ENCODE measurements at places on chromosomes 16 and 17. TPM values are rescaled to one million over a fixed set of nuclear protein-coding genes. Genes with fewer than 3 reads are reported as not detected.

Gene HLF
- 2.3 TPM for polyA plus RNA-seq

Gene MYH1
- 0.27 TPM for polyA plus RNA-seq

Gene CRHR1
- 0.04 TPM for polyA plus RNA-seq

Gene DPEP3
- polyA plus RNA-seq: 0.10 TPM

Gene FAHD1
- 55.1 TPM for polyA plus RNA-seq

Gene RND2
- polyA plus RNA-seq: 0.27 TPM

Gene PRPSAP2
- 30.9 TPM for polyA plus RNA-seq

Gene NT5C3B
- 21.3 TPM for polyA plus RNA-seq

Gene NSMCE1
- polyA plus RNA-seq: 61.9 TPM

Gene SKAP1
- 8.1 TPM for polyA plus RNA-seq

Gene TMC8
- polyA plus RNA-seq: 1.3 TPM

DNA sequence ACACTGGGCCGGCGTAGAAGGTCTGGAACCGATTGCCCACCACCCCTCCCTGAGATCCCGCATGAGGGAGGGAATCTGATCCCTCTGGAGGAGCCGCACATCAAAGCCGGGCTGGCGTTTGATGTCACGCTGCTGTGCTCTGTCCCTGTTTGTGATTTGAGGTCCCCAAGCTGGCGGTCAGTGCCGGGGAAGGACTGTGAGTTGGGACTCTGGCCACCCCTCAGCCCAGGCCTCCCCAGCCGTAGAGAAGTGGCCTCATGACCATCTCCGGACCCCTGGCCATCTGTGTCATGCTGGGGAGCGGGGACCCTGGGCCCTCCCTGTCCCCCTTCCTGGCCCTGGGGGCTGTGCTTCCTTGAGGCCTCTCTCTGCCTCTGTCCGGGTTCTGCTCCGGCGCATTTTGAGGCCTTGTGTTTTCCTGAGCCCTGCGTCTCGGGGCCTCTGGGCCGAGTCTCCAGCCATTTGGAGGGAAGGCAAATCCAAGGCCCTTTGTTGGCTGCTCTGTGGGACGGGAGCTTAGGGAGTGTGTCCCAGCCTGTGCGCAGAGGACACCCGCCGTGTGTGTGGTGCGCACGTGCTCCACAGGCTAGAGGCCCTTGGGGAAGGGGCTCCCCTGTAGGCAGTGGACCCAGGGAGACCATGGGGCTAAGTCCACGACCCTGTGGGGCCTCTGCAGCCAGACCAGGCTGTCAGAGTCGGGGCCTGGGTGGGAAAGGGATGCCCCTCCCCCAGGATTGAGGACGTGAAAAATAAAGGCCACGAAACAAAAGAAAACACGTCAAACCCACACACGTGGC, 15.1 kb downstream of the ASPSCR1 start:
- no peaks in the 10 kb centered on the region for H3K36me3 ChIP-seq
- no peak overlapping the region for H3K4me3 ChIP-seq
- H3K4me1 ChIP-seq: peaks cover 4% of the 10 kb centered on the region
- no peaks in the 10 kb centered on the region for H3K27me3 ChIP-seq

- H3K27me3 ChIP-seq: no peaks in the 10 kb centered on the region
- no peaks in the 10 kb centered on the region for H3K4me1 ChIP-seq
- no peak overlapping the region for H3K27ac ChIP-seq
- DNase-seq: no peak
These were observed 14.6 kb upstream of the HSBP1 start for GRCh38 chr16:83793179-83793578.

GRCh38 chr17:67369676-67370075, 3.3 kb upstream of the PSMD12 start:
- H3K36me3 ChIP-seq: no peaks in the 10 kb centered on the region
- no peak overlapping the region for H3K27ac ChIP-seq
- H3K4me3 ChIP-seq: no peak overlapping the region

- H3K4me3 ChIP-seq: no peak overlapping the region
- H3K27me3 ChIP-seq: no peaks in the 10 kb centered on the region
- H3K36me3 ChIP-seq: no peaks in the 10 kb centered on the region
- DNase-seq: no peak
These were observed 7.5 kb downstream of the SLC5A11 start for GRCh38 chr16:24853169-24853824.

- peaks cover 93% of the 10 kb centered on the region for H3K36me3 ChIP-seq
- H3K27me3 ChIP-seq: no peaks in the 10 kb centered on the region
- no peak overlapping the region for H3K4me3 ChIP-seq
- H3K4me1 ChIP-seq: no peaks in the 10 kb centered on the region
- DNase-seq: no peak
These were observed 54.1 kb downstream of the BAHCC1 start for GRCh38 chr17:81449351-81449750.

- H3K27ac ChIP-seq: no peak overlapping the region
- DNase-seq: peak; percentile 74
- no peaks in the 10 kb centered on the region for H3K4me1 ChIP-seq
- no peak overlapping the region for H3K4me3 ChIP-seq
These were observed 59.0 kb downstream of the TANGO6 start for GRCh38 chr16:68902003-68902968.

DNA sequence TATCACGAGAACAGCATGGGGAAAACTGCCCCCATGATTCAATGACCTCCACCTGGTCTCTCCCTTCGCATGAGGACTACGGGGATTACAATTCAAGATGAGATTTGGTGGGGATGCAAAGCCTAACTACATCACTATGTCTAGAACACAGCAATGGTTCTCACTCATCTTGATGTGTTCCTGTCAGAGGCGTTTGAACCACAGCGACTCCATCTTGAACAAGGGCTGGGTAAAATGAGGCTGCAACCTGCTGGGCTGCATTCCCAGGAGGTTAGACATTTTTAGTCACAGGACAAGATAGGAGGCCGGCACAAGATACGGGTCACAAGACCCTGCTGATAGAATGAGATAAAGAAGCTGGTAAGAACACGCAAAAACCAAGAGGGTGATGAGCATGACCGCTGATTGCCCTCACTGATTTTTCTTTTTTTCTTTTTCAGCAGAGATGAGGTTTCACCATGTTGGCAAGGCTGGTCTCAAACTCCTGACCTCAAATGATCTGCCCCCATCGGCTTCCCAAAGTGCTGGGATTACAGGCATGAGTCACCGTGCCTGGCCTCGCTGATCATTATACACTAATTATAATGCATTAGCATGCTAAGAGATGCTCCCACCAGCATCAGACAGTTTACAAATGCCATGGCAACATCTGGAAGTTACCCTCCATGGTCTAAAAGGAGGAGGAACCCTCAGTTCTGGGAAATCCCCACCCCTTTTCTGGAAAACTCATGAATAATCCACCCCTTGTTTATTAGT, 3.0 kb upstream of the PPY start:
- H3K4me1 ChIP-seq: no peaks in the 10 kb centered on the region
- no peaks in the 10 kb centered on the region for H3K36me3 ChIP-seq
- DNase-seq: no peak
- H3K27me3 ChIP-seq: no peaks in the 10 kb centered on the region
- H3K27ac ChIP-seq: no peak overlapping the region

DNA sequence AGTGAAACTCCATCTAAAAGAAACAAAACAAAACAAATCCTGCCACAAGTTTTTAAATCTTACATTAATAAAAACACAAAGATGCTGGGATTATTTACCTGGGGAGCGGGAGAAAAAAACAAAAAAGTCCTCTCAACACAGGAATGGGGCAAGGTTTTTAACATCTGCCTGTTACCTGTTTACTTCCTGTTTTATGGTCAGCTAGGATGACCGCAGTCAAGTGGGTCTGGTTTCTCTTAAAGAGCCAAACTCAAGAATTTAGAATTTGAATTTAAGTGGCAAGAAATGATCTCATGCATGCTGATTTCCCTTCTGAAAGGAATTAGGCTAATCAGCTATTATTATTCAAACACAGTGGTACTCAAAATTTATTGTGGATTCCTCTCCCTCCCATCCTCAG, 39.7 kb upstream of the TBC1D3K start:
- H3K36me3 ChIP-seq: no peaks in the 10 kb centered on the region
- no peak overlapping the region for H3K4me3 ChIP-seq
- no peaks in the 10 kb centered on the region for H3K27me3 ChIP-seq
- no peak for DNase-seq

GRCh38 chr16:24855678-24856077, 9.9 kb downstream of the SLC5A11 start:
- no peaks in the 10 kb centered on the region for H3K4me1 ChIP-seq
- no peak overlapping the region for H3K4me3 ChIP-seq
- H3K36me3 ChIP-seq: no peaks in the 10 kb centered on the region
- no peaks in the 10 kb centered on the region for H3K27me3 ChIP-seq
- peak; percentile 32 for DNase-seq

- H3K36me3 ChIP-seq: no peaks in the 10 kb centered on the region
- peak overlapping the region; percentile 84 for H3K4me3 ChIP-seq
- DNase-seq: peak; percentile 60
- H3K27me3 ChIP-seq: no peaks in the 10 kb centered on the region
- H3K27ac ChIP-seq: peak overlapping the region; percentile 76
These were observed 486 bp downstream of the PIGS start for GRCh38 chr17:28570716-28571360.

- no peak overlapping the region for H3K4me3 ChIP-seq
- H3K4me1 ChIP-seq: no peaks in the 10 kb centered on the region
- no peak overlapping the region for H3K27ac ChIP-seq
- H3K36me3 ChIP-seq: no peaks in the 10 kb centered on the region
- no peaks in the 10 kb centered on the region for H3K27me3 ChIP-seq
- no peak for DNase-seq
These were observed 1.2 kb upstream of the CES1 start for GRCh38 chr16:55834049-55834448.

GRCh38 chr17:58391302-58391984, 25.9 kb downstream of the RNF43 start:
- H3K27me3 ChIP-seq: no peaks in the 10 kb centered on the region
- no peaks in the 10 kb centered on the region for H3K36me3 ChIP-seq
- no peak overlapping the region for H3K4me3 ChIP-seq
- H3K4me1 ChIP-seq: no peaks in the 10 kb centered on the region

DNA sequence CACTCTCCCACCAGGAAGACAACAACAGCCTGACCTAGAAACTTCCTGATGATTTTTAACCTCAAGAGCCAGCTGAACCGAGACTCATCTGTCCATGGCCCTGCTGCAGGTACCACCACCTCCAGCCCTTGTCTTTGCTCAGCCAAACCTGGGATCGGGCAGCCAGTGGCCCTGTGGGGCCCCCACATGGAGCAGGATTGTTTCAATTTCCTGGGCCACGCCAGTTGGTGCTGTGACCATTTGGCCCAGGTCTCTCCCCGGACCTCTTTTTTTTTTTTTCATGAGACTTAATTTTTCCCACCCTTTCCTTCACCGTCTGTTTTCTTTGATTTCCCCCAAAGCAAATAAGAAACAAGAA, 8.3 kb upstream of the HOXB2 start:
- no peak overlapping the region for H3K4me3 ChIP-seq
- peak overlapping the region; percentile 53 for H3K27ac ChIP-seq
- H3K4me1 ChIP-seq: peaks cover 3% of the 10 kb centered on the region

DNA sequence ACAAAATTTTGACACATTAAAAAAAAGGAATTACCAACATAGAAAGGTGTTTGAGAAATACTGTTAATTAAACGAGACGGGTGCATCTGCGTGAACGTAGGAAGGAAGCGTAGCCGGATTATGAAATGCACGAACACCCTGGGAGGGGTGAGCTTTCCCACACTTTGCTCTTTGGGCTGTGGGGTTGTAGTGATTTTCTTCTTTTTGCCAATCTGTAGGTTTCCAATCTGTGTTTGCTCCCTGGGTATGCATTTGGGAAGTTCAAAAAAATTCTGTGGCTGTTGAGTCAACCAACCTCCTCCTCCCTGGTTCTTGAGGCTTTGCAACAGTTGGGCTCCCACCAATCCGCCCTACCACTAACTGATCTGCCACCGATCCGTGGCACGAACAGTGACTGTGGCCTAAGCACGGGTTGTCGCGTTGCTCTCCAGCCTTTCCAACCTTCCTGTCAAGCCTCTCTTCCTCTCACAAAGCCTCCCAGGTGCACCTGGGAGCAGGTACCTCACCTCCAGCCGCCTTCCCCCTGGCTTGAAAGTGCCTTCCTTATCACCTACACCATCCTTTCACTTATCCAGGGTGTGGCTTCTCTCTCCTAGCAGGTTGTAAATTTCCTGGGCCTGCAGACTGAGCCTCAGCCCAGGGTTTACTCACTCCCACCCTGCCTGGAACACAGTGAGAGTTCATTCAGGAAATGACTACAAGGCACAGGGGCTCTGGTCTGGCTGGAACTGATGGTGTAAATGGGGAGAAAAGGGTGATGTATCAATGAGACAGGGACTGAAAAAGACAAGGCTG, 16.6 kb downstream of the RTN4RL1 start:
- DNase-seq: peak; percentile 68
- no peak overlapping the region for H3K27ac ChIP-seq
- no peak overlapping the region for H3K4me3 ChIP-seq
- no peaks in the 10 kb centered on the region for H3K27me3 ChIP-seq
- peaks cover 35% of the 10 kb centered on the region for H3K36me3 ChIP-seq

DNA sequence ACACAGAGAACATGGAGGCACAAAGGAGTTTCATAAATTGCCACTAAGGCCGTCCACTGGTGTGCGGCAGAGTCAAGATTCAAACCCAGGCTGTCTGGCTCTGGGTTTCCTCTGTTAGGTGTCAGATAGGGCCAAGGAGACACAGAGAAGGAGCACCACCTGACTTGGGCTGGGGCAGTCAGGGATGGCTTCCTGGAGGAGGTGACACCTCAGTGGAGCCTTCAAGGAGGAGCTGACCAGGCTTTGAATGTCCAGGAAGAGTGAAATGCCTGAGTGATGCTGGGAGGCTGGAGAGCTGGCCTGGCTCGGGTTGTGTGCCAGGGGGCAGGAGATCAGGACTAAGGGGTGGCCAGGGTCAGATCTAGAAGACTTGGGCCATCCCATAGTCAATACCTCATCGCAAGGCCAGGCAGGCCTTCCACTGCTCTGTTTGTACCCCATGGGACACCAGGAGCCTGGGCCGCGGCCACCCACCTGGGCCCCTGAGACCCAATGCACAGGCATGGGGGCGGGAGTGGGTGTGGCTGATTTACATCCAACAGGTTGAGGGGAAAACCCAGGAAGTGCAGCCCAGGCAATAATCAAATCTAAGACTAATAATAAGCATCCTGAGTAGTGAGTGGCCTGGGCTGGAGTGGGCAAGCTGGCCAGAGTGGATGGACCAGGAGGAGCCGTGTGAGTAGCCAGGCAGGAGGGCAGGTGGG, 73.7 kb downstream of the USP22 start:
- no peak overlapping the region for H3K27ac ChIP-seq
- H3K4me3 ChIP-seq: no peak overlapping the region
- H3K27me3 ChIP-seq: no peaks in the 10 kb centered on the region
- no peaks in the 10 kb centered on the region for H3K36me3 ChIP-seq
- H3K4me1 ChIP-seq: no peaks in the 10 kb centered on the region

GRCh38 chr16:80058214-80058613, 457.7 kb upstream of the MAF start:
- no peaks in the 10 kb centered on the region for H3K4me1 ChIP-seq
- no peaks in the 10 kb centered on the region for H3K36me3 ChIP-seq
- H3K4me3 ChIP-seq: no peak overlapping the region
- no peak for DNase-seq
- H3K27me3 ChIP-seq: no peaks in the 10 kb centered on the region
- H3K27ac ChIP-seq: no peak overlapping the region
